Spinal cord (tissue), 10 donors: ENCODE measurements at places on chromosomes 3 and 15.

- peak overlapping the region; percentile 82 for H3K27ac ChIP-seq
- peak overlapping the region; percentile 95 for H3K4me3 ChIP-seq
- no peaks in the 10 kb centered on the region for H3K27me3 ChIP-seq
- DNase-seq: peak; percentile 55
These were observed 1.3 kb downstream of the CTNNB1 start for GRCh38 chr3:41200669-41201021.

DNA sequence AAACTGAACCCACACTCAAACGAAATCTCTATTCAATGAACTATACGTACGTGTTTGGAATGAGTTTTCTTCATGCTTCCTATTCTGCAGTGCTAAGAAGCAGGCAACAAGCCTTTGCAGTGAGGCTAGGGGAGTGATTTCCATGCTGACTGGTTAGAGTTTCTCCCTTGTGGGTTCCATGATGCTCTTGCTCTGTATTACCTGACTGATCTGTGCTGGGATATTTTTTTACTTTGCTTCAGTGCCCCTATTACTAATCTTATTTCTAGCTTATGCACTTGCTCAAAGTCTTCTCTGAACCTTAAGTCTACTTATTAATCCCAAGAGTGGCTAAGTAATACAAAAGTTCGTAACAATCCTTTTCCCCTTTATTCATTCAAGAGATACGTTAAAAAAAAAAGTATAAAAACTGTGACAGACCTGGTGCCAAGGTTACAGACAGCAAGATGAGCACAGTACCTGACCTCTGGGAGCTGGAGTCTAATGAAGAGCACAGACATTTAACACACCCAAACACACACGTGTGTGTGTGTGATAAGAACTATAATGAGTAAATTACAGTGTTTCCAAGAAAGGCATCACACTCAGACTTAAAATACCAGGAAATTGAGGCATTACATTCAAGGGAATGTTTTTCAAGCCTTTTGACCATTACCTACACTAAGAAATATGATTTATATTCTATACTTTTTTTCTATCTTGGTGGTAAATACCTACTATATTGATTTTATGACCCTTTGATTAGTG is 50.5 kb upstream of the FBN1 start:
- no peak for DNase-seq
- H3K27ac ChIP-seq: no peak overlapping the region
- H3K4me1 ChIP-seq: no peaks in the 10 kb centered on the region
- no peaks in the 10 kb centered on the region for H3K27me3 ChIP-seq

DNA sequence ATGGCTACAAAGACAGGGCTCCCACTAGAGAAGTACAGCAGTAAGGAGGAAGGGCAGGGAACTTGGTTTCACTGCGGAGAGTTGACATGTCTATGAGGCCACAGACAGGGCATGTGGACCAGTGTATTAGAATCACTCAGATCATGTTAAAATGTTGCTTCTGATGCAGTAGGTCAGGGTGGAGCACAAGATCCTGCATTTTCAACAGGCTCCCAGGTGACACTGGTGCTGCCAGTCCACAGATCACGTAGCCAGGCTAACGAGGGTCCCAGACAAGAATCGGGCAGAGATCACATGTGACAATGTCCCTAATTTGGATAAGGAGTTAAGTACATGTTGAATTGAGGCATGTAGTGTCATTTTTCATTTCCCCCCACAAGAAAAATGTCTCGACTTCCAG is 73.6 kb downstream of the SPSB4 start:
- no peak overlapping the region for H3K4me3 ChIP-seq
- H3K27me3 ChIP-seq: no peaks in the 10 kb centered on the region
- H3K36me3 ChIP-seq: no peaks in the 10 kb centered on the region
- no peak for DNase-seq

DNA sequence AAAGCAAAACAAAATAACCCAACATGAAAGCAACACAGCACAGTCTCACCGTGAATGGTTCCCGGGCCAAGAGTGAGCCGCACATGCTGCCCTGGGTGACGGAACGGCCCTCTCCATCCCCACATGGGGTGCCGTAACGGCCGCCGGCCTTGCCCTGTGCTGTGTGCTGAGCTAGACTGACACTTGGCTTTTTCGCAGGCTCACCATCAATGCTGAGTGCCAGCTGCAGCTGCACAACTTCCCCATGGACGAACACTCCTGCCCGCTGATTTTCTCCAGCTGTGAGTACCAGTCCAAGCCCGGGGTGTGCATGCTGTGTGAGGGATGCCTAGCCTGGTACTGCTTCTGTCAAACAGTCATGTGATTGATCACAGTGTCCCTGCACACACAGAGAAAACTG is 357.6 kb downstream of the GABRG3 start:
- no peak for DNase-seq
- no peaks in the 10 kb centered on the region for H3K27me3 ChIP-seq
- no peaks in the 10 kb centered on the region for H3K36me3 ChIP-seq
- no peak overlapping the region for H3K4me3 ChIP-seq
- no peak overlapping the region for H3K27ac ChIP-seq
- peaks cover 14% of the 10 kb centered on the region for H3K4me1 ChIP-seq

GRCh38 chr3:49906073-49906743 is 2.5 kb upstream of the MST1R start:
- peaks cover 43% of the 10 kb centered on the region for H3K36me3 ChIP-seq
- peaks cover 13% of the 10 kb centered on the region for H3K4me1 ChIP-seq
- H3K27me3 ChIP-seq: no peaks in the 10 kb centered on the region

GRCh38 chr3:160754855-160755747 is 930 bp upstream of the PPM1L start:
- peak overlapping the region; percentile 95 for H3K27ac ChIP-seq
- H3K4me1 ChIP-seq: peaks cover 22% of the 10 kb centered on the region
- peaks cover 2% of the 10 kb centered on the region for H3K36me3 ChIP-seq
- peak overlapping the region; percentile 93 for H3K4me3 ChIP-seq
- H3K27me3 ChIP-seq: no peaks in the 10 kb centered on the region
- DNase-seq: peak; percentile 98

GRCh38 chr15:77282333-77282732 is 137.6 kb downstream of the PEAK1 start:
- H3K27ac ChIP-seq: no peak overlapping the region
- H3K36me3 ChIP-seq: peaks cover 3% of the 10 kb centered on the region
- H3K27me3 ChIP-seq: no peaks in the 10 kb centered on the region
- H3K4me3 ChIP-seq: no peak overlapping the region
- no peak for DNase-seq

DNA sequence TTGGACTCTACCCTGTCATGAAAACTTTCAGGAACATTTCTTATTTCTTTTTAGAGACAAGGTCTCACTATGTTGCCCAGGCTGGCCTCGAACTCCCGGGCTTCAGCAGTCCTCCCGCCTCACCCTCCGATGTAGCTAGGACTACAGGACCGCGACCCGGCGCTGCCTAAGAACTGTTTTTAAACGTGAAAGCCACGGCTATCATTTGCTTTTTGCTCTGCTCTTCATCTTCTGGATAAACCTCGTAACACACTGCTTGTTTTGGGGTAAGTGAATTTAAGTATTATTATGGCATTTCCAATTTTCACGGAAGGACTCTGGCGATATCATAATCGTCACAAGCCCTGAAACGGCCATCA is 14.3 kb upstream of the CCNL1 start:
- no peak for DNase-seq
- H3K27ac ChIP-seq: peak overlapping the region; percentile 98
- H3K4me3 ChIP-seq: peak overlapping the region; percentile 93
- no peaks in the 10 kb centered on the region for H3K27me3 ChIP-seq

DNA sequence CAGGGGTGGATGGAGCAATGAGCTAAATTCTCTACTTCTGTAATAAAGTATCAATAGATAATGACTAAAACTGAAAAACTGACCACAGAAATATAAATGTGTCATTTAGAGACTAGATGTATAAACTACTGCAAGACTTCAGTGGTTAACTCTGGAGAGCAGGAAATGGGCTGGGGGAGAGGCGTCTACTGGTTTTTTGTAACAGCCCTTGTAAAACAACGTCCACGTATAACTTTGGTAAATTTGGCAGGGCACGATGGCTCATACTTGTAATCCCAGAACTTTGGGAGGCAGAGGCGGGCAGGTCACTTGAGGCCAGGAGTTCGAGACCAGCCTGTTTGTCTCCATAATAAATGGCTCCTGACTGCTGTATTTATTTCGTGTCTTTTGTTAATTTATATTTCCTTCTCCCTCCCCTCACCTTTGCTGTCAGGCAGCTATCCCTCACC is 12.5 kb downstream of the RAB27A start:
- no peaks in the 10 kb centered on the region for H3K27me3 ChIP-seq
- no peak for DNase-seq
- no peak overlapping the region for H3K27ac ChIP-seq
- no peak overlapping the region for H3K4me3 ChIP-seq
- H3K36me3 ChIP-seq: no peaks in the 10 kb centered on the region

GRCh38 chr3:192772240-192772894 is 45.0 kb upstream of the FGF12 start:
- no peak overlapping the region for H3K4me3 ChIP-seq
- H3K4me1 ChIP-seq: no peaks in the 10 kb centered on the region
- DNase-seq: no peak
- H3K36me3 ChIP-seq: no peaks in the 10 kb centered on the region
- no peaks in the 10 kb centered on the region for H3K27me3 ChIP-seq

DNA sequence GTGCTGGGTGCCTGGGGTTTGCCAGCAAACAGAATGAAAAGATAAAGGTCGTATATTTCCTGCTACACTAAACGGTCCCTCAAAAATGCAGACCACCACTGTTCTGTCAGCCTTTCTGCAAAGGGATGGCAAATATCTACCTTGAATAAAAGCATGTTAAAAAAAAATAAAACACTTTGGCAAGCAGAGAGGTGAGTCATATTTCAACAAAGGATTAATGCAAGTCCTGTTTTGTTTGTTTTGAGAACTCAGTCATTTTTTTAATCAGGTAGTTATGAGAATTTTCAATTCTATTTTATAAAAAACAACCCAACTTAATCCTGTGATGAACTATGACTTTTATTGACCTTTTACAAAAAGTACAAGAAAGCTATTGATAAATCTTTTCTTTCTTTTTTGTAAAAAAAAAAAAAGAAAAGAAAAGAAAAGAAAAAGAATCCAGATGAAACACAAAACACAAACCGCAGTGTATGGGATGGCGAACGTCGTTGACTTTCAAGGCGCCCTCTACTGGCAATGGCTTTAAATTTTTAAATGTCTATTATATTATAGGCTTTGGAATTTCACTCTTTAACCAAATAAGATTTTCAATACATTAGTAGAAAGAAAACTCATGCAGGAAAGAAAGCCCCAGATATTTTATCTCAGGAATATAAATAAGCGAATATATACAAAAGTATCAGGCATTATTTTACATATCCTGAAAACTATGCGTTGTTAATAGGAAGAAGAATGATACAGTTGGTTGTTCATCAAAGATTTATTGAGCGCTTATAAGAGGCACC is 87.8 kb downstream of the NCEH1 start:
- H3K4me1 ChIP-seq: no peaks in the 10 kb centered on the region
- no peaks in the 10 kb centered on the region for H3K36me3 ChIP-seq
- no peaks in the 10 kb centered on the region for H3K27me3 ChIP-seq
- H3K27ac ChIP-seq: no peak overlapping the region
